RWPE1 (cell line): ENCODE measurements at places on chromosomes 1 and 21.
A peak's percentile ranks its signal among the peaks of the same experiment; 100 is the strongest.

DNA sequence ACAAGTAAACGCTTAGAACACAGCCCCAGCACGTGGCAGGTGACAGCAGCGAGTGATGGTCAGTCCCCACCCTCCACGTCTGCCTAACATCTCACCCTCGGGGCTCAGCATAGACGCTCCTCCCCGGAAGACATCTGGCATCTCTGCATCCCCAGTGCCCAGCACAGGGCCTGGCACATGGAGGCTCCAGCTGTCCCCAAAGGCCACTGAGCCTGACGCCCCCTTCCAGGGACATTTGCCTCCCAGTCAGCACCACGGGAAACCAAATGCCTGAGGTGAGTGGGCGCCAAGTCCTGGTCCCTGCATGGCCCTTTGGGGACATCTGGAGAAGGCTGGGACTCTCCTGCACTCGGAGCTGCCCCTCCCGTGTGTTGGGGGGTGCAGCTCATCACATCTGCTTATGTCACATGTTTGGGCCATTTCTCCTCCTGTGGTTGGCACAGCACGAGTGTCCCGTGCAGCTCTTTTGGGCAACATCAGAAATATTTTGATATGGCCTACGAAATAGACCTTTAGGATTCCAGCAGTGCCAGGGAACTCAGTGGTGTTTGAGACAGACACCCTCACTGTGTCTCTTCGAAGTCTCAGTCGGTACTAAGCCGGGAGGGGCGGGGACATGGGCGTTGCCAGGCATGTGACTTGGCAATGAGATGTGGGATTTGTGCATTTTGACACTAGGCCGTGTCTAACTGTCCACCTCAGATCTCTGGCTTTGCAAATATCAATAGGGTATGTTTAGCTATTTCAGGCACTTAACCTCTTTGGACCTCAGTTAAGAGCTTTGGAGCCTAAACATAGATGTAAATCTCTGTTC lies 315.0 kb downstream of the PTPRU start:
- no peak for DNase-seq

DNA sequence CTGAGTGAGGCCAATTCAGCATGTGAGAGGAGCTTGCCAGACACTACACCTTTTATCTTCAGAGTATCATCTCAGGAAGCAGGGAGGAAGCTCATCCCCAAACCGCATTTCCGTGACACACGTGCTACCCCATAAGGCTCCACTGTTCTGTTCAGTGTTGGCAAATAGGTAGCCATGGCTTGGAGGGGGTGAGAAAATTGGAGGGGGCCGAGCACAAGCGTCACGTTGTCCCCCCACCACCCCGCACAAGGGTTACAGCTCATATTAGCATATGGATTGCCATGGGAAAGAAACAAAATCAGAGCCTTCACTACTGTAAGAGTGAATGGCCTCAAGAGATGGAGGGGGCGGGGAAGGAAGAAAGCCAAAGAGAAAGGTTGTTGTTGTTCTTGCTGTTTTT lies 46.7 kb downstream of the OLIG1 start:
- no peak for DNase-seq

- DNase-seq: peak; percentile 30
Observed at GRCh38 chr1:223628233-223629125, 37.0 kb downstream of the CAPN8 start.

- no peak for DNase-seq
Observed at GRCh38 chr1:160877221-160877620, 7.8 kb downstream of the ITLN1 start.

- no peak for DNase-seq
Observed at GRCh38 chr1:112092656-112093371, 103.3 kb upstream of the KCND3 start.
